Left renal pelvis (tissue), 4 donors: ENCODE measurements at places on chromosomes 4 and X. TPM values are rescaled to one million over a fixed set of nuclear protein-coding genes. Genes with fewer than 3 reads are reported as not detected.

PAGE5 gene
- not detected for polyA plus RNA-seq

ZMAT1 gene
- polyA plus RNA-seq: 41.3 TPM

PWWP3B gene
- polyA plus RNA-seq: 3.0 TPM

USP51 gene
- 13.1 TPM for polyA plus RNA-seq

SLC39A8 gene
- polyA plus RNA-seq: 6.4 TPM

GLRA3 gene
- 0.11 TPM for polyA plus RNA-seq

IQSEC2 gene
- 12.6 TPM for polyA plus RNA-seq

MGAT4D gene
- polyA plus RNA-seq: not detected

F9 gene
- not detected for polyA plus RNA-seq

FABP2 gene
- polyA plus RNA-seq: 1.0 TPM

SMARCA5 gene
- 118 TPM for polyA plus RNA-seq

GPR34 gene
- polyA plus RNA-seq: 12.8 TPM

CXCL11 gene
- 0.62 TPM for polyA plus RNA-seq

PRR32 gene
- not detected for polyA plus RNA-seq

TRIM60 gene
- polyA plus RNA-seq: 0.11 TPM

WWC2 gene
- polyA plus RNA-seq: 60.5 TPM

RNF150 gene
- polyA plus RNA-seq: 30.0 TPM

ERVMER34-1 gene
- polyA plus RNA-seq: 4.7 TPM

SPIN3 gene
- 22.8 TPM for polyA plus RNA-seq

KLHL5 gene
- 38.2 TPM for polyA plus RNA-seq

ERAS gene
- polyA plus RNA-seq: not detected

C4orf50 gene
- polyA plus RNA-seq: 0.03 TPM

DMP1 gene
- polyA plus RNA-seq: not detected

ARHGEF9 gene
- polyA plus RNA-seq: 39.1 TPM

CCDC120 gene
- 16.5 TPM for polyA plus RNA-seq

ARL9 gene
- 0.41 TPM for polyA plus RNA-seq

DNAAF6 gene
- not detected for polyA plus RNA-seq

ARMCX2 gene
- polyA plus RNA-seq: 107 TPM

NHSL2 gene
- polyA plus RNA-seq: 9.9 TPM

SPANXN4 gene
- not detected for polyA plus RNA-seq

PAGE2B gene
- not detected for polyA plus RNA-seq

MXD4 gene
- polyA plus RNA-seq: 45.9 TPM

DAPP1 gene
- polyA plus RNA-seq: 1.1 TPM

RASL11B gene
- polyA plus RNA-seq: 36.3 TPM

SPANXA1 gene
- not detected for polyA plus RNA-seq

EGF gene
- polyA plus RNA-seq: 3.8 TPM

NUP54 gene
- polyA plus RNA-seq: 71.4 TPM

ATOH1 gene
- not detected for polyA plus RNA-seq

STOX2 gene
- 9.5 TPM for polyA plus RNA-seq
